ENCODE measurements at places on chromosomes 11 and 22.

DNA sequence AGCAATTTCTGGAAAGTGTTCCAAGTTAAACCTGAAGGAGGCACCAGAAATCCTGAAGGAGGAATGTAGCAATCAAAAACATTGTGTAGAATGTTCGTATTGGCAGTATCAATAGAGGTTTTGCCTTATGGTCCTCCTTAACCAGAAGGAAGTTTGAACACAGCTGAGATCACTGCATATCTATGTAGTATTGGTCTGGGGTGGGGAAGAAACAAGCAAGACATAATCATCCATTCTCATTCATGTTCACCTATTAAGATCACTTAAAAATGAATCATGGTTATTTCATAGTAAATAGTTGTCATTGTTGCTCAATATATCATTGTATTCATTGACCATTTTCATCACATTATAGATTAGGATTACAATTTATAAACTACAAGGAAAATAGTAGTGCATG, 160.5 kb downstream of the DDX10 start:
- DNase-seq: no peak

- DNase-seq: peak; percentile 74
Observed at GRCh38 chr22:19941365-19942082, at the start of the genes COMT and TXNRD2. Gene COMT (plus strand): TSS chr22:19941772. CDS start chr22:19962527, 20,755 bp downstream. Gene TXNRD2 (minus strand): TSS chr22:19941818. CDS start chr22:19941803, 15 bp downstream.

- no peak for DNase-seq
Observed at GRCh38 chr11:120052196-120052775, 85.6 kb downstream of the TRIM29 start.

GRCh38 chr11:45920531-45921477, 1.7 kb upstream of the LARGE2 start:
- no peak for DNase-seq

- DNase-seq: no peak
Observed at GRCh38 chr11:82823647-82824619, 76.3 kb downstream of the PRCP start.

GRCh38 chr11:110525883-110526282, 96.1 kb downstream of the FDX1 start:
- no peak for DNase-seq

GRCh38 chr11:130426223-130426836, 2.1 kb downstream of the ADAMTS8 start:
- no peak for DNase-seq

DNA sequence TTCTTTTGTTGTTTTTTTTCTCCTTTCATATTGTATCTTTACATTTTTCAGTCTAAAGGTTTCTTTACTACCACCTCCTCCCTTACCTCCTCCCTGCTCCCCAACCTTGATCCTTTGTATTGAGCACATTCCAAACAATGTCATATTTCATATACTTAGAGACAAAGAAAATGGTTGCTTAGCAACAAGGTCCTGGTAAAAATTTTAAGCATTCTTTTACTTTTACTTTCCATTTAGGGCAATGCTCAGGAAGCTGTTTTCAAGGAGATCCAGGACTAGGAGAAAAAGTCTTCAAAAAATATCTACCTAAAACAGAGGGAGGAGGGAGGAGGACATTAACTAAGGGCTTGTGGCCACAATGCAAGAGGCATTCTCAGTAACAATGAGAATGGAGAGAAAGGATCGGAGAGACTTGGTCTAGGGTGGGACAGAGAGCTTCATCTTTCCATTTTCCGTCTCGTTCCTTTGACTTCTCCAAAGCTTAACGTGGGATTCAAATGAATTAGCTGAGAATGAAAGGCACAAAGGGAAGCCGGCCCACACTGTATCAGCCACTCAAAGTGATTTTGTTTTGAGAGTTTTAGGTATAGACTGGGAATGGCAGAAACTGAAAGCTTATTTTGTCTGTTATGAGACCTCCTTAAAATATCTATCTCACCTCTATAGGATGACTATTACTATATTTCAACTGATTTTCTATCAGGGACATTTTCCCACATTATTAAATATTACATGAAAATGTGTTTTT, 455.7 kb downstream of the RAB38 start:
- DNase-seq: no peak

DNA sequence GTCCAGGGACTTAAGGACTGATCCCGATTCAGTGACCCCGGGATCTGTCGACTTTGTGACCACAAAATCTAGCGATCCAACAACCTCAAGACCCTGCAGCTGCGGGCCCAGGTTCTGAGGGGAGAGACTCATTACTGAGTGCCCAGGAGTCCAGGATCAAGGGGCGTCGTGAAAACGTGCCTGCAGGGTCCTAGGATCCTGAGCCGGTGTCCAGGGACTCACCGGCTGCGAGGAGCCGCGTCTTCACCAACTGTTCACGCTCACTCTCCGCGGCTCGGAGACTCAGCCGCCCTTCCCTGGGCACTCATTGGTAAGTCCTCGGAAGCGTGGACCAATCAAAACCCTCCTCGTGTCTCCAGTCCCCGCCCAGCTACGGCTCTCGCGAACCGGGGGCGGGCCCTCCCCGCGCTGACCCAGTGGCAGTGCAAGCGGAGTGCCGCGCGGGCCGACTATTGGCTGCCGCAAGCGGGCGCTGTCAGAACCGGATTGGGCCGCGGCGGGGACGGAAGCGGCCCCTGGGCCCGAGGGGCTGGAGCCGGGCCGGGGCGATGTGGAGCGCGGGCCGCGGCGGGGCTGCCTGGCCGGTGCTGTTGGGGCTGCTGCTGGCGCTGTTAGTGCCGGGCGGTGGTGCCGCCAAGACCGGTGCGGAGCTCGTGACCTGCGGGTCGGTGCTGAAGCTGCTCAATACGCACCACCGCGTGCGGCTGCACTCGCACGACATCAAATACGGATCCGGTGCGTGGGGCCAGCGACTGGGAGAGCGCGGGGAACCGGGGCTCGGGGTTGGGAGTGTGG, at the start of gene SDF2L1:
TSS of gene SDF2L1 (plus strand) at position 514 of the 795 bp plus-strand sequence. CDS start at position 549, 35 bp downstream.
- peak; percentile 99 for DNase-seq

DNA sequence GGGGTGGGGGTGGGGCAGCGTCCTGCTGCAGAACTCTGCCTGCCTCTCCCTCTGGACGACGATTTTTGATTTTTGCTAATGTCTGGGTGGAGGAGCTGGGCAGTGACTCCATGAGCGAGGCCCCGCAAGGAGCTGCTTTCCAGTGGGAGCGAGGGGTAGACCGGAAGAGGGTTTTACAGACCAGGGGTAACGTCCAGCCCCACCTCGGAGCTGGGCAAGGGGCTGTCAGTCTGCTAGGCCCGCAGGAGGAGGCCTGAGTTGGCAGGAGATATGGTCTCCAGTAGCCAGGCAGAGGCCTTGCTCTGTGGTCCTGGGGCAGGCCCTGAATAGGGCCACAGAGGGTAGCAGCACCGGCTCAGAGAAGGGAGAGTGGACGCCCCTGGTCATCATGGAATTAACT, 9.0 kb downstream of the MAPK8IP2 start:
- DNase-seq: no peak

DNA sequence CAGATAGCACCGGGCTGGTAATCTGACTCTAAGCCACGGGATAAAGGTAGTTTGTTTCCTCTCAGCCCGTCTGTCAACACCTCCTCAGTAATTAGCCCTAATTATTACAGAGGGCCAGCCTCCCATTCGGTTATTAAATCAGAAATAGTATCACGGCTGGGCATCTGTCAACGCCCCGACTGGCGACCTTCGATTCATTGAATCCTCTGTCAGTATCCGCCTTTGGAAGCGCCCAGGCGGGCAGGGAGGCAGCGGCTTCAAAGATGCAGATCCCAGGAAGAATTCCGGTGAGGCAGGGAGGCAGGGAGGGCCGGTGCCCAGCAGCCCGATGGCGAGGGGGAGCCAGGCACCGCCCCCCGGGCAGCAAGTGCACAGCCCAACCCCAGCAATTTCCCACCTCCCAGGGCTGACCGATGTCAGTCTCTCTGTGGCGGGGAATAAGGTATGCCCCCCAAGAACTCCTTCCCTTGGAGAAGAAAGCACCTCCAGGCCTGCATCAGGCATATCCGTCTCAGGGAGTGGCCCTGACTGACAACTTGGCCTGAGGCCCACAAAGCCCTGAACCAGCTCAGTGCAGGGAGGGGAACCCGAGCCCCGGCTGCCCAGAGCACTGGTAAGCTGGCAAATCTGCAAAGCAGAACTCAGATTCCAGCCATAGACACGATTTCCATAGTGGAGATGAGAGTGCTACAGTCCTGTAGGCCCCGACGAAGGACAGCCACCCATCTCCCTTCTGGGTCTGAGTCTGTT, 11.4 kb downstream of the GNB1L start:
- DNase-seq: no peak

DNA sequence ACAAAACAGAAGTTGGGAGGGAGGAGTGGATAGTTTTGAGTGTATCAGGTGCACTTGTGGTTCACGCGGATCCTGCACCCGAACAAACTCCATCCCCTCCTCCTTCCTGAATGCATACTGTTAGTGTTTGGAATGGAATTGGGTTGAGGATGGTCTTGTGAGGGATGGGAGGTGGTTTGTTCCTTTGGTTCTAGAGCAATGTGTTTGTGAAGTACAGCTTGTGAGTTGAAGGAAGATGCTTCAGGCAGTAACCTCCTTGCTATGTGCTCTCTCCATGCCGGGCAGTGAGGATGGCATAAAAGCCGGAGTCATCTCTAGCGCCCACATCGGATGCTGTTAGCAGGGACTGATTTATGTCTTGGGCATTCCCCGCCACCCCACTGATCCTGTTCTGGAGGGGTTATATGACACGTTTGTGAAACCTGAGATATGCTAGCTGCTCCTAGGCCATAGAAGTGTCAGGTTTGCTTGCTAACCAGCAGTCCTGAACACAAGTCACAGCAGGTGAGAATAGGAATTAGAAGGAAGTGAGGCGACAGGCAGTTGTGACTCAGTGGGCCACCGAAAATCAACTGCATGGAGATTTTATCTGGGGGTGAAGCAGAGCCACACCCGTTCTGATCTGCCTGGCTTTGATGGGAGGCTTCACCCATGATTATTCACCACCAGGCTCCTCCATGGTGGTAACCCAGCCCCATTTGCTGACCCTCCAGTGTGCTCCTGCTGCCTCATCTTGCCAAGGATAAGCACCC, 2.2 kb downstream of the BCR start:
- peak; percentile 51 for DNase-seq

GRCh38 chr11:92304271-92304670, 79.7 kb downstream of the FAT3 start:
- no peak for DNase-seq

DNA sequence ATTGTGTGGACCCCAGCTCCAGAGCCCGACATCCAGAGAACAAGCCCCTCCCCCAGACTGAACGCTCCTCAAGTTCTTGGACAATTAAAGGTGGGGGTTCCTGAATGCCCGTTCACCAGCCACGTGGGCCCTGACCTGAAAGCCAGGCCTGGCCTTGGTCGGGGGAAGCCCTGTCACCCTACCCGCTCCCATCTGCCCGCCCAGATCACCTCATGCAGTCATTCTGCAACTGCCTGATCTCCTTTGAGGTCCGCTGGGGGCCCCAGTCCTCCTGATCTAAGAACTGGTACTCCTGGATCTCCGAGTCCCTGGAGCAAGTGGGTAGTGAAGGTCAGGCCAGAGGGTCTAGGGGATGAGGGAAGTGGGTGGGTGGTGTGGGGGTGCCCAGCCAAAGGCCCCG, 9.1 kb upstream of the NAALADL1 start:
- no peak for DNase-seq

DNA sequence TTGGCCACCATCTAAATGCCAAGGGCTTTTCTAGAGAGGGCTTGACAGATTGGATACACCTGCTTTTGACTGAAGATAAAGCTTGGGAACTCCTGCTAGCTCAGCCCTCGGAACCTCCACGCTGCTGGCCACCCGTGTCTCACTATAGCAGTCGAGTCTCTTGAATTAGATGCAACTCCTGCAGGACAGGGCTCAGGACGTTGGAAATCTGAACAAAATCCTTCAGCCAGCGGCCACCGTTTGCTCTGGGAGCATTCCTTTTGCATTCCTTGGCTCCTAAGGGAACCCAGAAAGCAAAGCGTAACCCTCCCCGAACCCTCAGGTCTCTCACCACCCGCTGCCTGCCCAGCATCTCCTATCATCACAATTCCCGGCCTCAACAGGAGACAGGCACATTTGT, 77.8 kb downstream of the GRIK4 start:
- DNase-seq: no peak

DNA sequence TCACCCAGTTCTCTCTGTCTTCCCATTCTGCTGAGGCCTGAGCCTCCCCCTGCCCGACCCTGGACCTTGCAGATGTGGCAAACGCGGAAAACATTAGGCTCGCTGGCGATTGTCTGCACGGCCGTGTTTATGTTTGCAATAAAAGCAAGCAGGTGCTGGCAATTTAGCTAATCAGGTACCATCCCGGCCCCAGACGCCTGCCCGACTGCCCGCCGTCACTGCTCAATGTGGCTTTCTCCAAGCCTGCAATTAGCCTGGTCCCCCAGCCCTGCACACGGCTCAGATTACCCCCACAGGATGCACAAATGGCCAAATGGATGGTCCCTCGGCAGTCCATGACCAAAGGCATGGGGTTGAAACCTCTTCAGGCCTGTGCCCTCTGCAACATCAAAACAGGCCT, 259.7 kb downstream of the MN1 start:
- no peak for DNase-seq

DNA sequence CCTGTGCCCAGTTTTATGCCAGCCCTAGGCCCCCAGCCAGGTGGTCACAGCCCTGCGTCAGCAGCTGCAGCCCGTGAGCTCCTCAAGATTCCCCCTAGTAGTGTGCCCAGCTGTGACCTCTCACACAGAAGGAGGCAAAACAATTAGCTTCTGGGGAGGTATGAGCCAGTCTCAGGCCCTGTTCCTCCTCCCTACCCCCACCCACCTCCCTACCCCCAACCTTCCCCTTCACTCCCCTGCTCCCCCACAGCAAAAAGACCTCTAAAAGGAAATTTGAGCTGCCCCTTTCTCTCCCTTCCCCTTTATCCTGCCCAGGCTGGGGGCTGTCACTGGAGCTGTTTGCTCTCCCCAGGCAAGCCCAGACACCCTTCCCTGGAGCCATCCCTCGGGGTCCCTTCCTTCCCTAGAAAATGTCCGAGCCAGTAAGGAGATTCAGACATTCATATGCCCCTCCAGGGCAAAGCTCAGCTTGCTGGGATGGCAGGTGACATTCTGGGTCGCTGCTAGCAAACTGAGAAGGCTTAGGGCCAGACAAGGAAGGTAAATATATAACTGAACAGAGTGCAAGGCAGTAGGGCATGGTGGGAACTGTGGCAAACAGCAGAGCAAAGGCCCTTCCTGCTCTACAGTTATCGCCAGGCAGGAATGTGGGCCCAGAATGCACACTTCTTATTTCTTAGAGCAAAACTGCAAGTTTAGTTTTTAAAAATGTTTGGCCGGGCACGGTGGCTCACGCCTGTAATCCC, 300.2 kb downstream of the MN1 start:
- no peak for DNase-seq

- DNase-seq: no peak
Observed at GRCh38 chr11:67315325-67315909, 12.1 kb downstream of the SSH3 start.
